Fibroblast of upper back skin (primary cell): ENCODE measurements at places on chromosomes 5 and 9.

GRCh38 chr5:76607353-76607871 is 15.8 kb downstream of the F2RL2 start:
- peak; percentile 77 for DNase-seq

DNA sequence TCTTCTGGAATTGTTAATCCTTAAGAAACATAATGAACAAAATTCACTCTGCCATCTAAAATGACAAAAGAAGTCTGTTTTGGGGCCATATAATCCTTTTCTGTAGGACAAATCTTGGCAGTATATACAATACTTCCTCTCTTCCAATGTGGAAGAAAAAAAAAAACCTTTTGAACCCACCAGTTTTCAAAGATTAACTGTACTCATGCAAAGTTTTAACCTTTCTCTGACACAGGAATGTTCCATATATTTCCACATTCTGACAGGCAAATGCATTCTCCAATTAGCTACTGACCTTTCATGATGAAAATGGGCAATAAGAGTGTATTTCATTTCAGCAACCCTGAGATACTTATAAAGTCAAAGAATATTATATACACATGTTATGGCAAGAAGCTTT is 65.4 kb downstream of the RNF130 start:
- peak; percentile 49 for DNase-seq

DNA sequence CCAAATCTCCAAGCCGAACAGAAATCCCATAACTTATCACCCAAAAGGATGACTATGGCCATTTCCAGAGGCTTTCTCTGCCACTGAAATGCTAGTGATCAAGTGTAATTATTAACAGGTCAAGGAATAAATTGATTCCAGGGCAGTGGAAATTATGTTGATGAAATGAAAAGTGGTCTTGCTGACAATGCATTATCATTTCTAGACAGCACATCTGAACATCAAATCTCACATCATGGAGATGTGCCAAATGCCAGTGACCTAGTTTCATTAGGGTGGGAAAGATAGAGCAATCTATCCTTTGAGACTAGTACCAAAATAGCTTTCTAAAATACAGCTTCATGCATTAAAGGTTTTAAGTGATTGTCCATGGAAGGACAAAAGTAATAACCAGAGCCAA is 86.1 kb downstream of the AUH start:
- no peak for DNase-seq

DNA sequence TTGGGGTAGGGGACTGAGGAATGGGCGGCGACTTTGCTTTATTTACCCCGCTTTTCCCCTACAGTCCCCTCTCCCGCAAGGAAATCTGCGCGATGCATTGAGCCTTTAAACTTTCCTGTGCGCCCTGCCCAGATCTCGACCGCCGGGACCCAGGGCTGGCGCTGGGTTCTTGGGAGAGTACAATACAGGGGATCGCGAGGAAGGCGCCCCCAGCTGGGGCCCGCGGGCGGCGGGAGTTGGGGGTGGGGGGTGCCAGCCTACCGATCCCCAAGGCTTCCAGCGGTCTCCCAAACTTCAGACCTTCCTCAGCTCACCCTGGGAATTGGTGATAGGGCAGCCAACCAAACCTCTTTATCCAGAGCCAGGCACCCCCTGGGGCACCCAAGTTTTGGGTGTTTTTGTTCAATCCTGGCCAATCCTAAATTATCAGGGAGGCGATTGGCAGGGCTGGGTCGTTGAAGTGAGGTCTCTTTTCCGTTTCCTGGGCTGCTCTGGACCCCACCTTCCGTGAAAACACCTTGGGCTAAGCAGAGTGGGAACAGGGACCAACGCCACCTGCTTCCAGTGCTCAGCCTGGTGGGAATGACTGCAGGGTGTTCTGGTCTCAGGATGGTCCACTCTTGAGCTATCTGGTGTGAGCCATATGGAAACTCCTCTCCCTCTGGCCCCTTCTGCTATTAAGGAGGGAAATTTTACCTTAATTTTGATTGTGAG is 51.4 kb upstream of the DAB2IP start:
- DNase-seq: no peak

DNA sequence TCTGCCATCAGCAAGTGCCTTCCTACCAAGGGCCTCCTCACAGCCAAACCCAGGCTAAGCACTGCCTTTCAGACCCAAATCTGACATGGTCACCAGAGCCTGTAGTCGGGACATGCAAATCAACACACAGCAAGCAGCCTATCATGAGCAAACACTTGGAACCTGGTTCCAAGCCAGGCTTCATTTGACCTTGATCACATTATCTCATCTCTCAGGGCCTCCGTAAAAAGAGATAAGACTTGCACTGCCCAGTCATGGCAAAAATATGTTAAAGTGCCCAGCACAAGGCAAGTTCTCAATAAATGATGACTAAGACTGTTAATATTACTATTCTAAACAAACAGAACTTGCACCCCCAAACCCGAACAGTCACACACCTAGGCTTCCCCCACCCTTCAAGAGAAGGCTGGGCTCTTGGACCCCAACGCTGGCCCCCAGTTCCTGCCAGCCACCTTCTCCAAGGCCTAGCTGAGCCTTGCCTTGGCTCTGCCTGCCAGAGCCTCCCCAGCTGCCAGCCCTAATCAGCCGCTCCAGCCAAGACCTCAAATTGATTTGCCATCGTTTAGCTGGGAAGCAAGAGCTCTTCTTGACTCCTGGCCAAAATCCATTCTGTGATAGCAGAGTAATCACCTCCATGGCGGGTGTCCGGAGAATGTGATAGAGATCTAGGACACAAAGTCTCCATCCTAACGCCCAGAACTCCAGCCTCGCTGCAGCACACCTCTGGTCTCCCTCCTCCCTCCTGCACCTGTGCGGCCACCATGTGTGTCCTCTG is 18.7 kb downstream of the CPLX2 start:
- DNase-seq: no peak

- DNase-seq: no peak
Observed at GRCh38 chr9:137865581-137866145, 11.9 kb upstream of the CACNA1B start.

DNA sequence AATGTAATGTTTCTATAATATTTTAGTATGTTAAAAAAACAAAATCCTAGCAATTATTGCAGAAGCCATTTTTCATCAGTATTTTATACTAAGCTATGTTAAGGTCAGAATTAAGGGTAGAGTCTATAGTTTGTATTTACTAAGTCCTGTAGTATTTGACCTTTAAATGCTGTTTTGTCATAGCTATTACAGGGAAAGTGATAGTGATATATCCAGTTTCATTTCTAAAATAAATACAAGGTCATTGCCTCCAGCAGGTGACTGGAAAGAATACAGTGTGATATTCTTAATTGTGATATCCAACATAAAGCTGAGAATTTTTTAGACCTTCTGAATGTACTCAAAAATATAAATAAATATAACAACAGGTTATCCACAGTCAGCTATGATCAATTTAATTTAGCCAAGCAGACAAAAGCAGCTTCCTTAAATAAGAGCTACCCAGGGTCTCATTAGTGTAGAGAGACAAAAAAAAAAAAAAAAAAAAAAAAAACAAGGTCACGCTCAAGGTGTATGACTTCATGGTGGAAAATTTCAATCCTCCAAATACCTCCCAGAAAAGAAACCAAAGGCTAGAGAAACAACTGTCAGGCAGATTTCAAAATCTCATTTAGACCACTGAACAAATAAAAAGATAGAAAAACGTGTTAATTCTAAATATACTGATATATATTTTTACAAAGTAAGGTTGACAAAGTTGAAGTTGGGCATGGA is 278.7 kb downstream of the HCN1 start:
- DNase-seq: no peak

GRCh38 chr9:131624636-131625507 is 79.5 kb downstream of the PRRT1B start:
- peak; percentile 29 for DNase-seq

DNA sequence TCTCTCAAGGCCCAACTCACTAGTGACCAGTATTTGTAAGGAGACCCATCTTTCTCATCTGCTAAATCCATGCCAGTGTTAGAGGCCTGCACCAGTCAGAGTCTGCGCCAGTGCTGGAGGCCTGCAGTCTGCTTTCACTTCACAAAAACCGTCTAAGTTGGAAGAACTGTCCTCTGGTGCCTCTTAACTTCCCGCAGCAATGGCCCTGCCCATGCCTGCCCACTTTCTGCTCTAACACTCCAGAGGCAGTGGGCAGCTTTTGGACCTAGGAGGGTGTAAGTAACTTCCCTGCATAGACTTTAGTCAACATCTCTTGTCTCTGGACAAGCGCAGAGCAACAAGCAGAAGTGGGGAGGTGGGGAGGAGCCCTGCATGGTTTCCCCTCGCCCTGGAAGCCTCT is 152.9 kb downstream of the AUH start:
- no peak for DNase-seq

- no peak for DNase-seq
Observed at GRCh38 chr9:95477441-95477840, 39.3 kb downstream of the PTCH1 start.
